ENCODE measurements at places on chromosomes 16 and 17. TPM values are rescaled to one million over a fixed set of nuclear protein-coding genes. Genes with fewer than 3 reads are reported as not detected.
A peak's percentile ranks its signal among the peaks of the same experiment; 100 is the strongest.

- no peak for DNase-seq
Observed at GRCh38 chr17:58268326-58268725, 12.4 kb downstream of the MPO start.

GRCh38 chr17:65058593-65058992 lies 2.1 kb upstream of the GNA13 start:
- DNase-seq: no peak

CCDC40 gene
- 2.0 TPM for total RNA-seq

DNA sequence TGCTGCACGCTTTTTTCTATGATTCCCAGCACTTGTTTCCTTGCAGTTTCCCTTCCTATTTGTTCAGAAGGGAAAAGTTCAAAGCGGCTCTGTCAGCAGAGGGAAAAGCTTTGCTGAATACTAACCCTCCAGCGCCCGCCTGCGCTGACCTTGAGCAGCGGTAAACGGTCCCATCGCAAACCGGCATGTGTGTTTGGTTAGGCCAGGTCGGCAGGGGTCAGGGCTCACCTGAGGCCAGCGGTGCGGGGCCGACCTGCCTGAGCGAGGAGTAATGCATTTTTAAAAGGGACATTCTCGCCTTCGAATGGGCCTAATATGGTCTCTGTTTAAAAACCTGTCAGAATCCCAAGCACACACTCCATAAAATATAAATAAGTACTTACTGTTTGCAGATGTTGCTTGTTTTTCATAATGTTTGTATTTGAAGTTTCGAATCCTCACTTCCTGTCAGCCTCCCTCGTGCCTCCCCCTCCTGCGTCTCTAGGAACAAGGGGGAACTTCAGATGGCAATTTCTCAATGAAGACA lies 110.1 kb downstream of the IRX3 start:
- no peak for DNase-seq

SLFN13 gene
- total RNA-seq: 12.5 TPM

DNA sequence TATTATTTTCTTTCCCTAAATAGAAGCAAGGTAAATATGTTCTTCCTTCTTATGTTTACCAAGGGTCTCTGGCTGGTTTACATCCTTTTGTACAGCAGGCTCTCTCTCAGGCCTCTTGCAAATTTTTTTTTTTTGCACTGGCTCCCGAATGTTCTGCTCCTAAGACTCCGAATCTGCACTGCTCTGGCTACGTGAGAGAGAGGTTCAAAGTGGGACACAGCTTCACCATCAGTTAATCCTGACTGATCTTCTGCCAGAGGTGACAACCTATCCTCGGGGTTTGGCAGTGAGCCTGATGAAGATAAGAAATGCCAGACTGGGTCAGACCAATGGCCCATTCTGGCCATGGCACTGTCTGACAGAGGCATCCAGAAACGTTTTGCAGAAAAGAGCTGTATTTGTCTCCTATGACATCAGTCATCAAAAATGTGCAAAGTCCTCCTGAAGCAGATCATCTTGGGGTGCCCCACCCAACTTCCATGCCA lies 136.9 kb downstream of the GRIN2A start:
- no peak for DNase-seq

DNA sequence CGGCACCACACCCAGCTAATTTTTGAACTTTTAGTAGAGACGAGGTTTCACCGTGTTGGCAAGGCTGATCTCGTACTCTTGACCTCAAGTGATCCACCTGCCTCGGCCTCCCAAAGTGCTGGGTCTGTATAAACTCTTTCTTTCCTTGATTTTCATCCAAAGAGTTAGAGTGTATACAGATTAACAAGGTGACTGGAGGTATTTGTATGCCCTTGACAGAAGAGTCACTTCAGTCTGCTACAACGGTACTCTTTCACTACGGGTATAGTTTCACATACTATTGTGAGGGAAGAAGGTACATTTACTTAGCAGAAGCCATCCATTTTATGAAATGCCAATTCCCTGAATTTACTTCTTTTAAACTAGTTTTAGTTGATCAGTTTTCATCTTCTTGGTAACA lies 32.5 kb downstream of the PPM1E start:
- no peak for DNase-seq

GRCh38 chr16:75971334-75971733 lies 245.0 kb upstream of the CPHXL start:
- no peak for DNase-seq

TMEM88 gene
- 6.1 TPM for total RNA-seq

DNA sequence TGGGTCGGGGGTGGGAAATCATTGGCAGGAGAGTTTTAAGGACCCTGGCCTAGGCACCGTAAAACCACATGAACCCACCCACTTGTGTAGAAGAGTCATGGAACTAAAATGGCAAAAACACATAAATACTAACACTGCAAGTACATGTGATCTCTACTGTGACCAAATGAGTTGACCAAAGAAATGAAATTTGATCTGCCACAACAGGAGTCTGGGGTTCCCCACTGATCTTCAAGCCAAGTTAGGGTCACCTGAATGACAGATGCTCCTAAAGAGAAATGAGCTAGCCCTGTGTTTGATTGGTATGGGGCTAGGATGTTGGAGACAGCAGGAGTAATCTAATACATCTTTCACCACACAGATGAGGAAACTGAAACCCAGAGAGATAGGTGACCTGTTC lies 21.5 kb upstream of the SKAP1 start:
- DNase-seq: no peak

- no peak for DNase-seq
Observed at GRCh38 chr16:22317001-22317530, 19.9 kb downstream of the POLR3E start.

- peak; percentile 90 for DNase-seq
Observed at GRCh38 chr17:64780096-64781013, 118.2 kb upstream of the SMURF2 start.

DNA sequence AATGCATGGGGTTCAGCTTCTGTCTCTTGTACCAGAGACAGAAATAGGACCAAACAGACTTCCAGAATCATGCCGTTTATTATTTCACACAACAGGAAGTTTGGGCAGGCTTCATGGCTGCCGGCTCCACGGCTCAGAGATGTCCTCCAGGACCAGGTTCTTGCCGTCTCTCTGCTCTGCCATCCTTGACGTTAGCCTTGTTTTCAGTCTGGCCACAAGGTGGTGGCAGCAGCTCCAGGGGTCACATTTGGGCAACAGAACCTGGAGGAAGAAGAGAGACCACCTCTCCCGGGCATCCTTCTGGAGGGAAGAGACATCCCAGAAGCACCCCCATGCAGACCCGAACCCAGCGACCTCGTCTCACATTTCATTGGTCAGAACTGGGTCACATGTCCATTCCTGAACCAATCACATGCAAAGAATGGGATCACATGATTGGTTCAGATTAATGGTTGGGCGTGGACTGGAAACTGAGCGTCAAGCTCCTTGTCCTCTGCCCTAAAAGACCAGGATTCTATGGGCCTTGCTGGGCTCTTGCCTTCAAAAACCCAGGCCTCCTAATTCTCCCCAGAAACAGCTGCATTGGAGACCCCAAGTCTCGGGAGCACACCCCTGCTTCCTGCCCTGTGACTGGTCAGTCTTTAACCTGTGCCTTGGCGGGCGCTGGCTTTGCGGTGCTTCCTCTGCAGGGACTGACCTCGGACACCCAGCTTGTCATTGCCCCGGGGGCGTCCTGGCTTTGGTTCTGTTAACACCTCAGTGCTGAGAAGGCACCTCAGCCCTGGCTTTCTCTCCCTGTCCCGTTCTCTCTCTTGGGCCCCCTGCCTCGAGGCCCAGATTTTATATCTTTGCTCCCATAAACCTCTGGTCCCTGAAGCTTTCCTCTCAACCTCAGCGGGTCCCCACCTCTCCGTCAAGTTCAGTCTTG lies 63.3 kb downstream of the IRF8 start:
- no peak for DNase-seq

MVD gene
- total RNA-seq: 191 TPM

DNA sequence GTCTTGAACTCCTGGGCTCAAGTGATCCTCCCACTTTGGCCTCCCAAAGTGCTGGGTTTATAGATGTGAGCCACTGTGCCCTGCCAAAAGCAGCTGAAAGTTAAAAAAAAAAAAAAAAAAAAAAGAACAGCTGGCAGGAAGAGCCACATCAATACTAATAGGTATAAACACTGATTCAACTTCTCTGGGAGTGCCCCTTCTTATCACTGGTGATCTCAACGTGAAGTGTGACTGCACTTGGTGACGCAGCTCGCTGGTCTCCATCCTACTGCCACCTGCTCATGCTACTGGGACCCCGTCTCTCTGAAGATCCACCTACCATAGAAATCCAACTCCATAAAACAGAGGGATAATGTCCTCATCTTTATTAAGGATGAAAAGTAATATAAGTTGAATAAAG lies 40.8 kb downstream of the RNF157 start:
- DNase-seq: no peak

ALOX15B gene
- 0.55 TPM for total RNA-seq

DNA sequence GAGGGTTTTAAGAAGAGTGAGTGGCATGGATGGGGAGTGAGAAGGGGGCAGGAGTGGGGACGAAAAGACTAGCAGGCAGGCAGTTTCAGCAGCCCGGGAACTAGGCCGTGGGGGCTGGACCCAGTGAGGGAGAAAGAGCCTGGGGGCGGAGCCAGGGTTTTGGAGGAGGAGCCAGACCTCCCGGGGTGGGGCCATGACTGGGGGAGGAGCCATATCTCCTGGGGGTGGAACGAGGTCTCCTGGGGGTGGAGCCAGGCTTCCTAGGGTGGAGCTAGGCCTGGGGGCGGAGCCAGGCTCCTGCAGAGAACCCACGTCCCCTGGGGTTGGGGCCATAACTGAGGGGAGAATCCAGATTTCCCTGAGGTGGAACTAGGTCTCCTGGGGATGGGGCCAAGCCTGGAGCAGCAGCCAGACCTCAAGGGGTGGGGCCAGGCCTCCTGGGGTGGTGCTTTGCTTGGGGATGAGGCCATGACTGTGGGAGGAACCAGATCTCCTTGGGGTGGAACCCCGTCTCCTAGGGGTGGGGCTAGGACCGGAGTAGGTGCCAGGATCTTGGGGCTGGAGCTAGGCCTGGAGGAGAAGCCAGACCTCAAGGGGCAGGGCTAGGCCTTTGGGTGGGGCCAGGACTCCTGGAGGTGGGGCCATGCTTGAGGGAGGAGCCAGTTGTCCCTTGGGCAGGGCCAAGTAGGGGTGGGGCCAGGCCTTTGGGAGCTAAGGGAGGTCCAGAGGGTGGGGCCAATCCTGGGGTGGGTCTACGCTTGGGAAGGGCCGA lies 41.7 kb upstream of the JPH3 start:
- peak; percentile 64 for DNase-seq

DNA sequence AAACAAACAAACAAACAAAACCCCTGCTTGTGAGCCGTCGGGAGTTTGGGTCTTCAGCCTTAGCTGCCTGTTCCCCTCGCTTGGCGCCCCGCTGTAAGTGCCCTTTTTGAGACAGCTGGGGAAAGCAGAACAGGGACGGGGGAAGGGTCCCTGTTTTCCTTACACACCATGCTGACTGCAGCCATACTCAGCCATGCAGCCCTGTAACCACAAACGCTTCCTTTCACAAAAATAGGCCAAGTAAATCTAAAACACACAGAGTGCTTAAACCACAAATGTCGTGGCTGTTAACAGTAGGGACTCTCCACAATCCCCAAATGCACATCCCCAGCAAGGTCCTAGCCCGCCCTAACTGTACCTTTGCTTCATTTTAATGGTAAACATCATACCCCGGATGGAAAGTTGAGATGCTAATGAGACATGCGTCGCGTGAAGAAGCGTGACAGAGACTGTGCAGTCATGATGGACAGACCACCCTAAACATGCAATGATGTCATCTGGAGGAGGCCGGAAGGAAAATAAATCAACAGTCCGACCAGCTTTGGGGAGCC lies 129.9 kb downstream of the MGAT5B start:
- no peak for DNase-seq

GRCh38 chr16:1865902-1866690 lies 5.9 kb downstream of the MEIOB start:
- DNase-seq: no peak

DNA sequence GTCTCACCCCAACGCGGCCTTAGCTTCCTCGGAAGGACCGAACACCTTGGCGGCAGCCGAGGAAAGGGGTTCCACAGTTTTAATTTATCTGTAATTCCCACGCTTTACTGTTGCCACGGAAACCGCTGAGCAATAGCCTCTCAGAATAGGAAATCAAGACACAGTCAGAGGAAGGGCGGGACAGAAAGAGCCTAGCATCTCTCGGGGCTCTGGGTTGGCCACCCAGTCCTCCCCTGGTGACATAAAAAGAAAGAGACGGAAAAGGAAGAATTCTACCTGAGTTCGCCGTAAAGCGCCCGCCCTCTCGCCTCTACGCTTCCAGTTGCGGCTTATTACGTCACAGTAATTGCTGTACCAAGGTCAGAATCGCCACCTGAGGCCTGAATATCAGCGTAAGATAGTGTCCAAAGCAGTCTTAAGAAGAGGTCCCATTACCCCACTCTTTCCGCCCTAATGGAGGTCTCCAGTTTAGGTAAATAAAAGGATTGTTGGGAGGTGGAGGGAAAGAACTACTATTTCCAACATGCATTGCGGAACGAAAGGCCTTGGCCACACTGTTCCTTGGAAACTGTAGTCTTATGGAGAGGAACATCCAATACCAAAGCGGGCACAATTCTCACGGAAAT lies 761 bp upstream of the NBR1 start:
- peak; percentile 95 for DNase-seq

PRDM7 gene
- not detected for total RNA-seq

DNA sequence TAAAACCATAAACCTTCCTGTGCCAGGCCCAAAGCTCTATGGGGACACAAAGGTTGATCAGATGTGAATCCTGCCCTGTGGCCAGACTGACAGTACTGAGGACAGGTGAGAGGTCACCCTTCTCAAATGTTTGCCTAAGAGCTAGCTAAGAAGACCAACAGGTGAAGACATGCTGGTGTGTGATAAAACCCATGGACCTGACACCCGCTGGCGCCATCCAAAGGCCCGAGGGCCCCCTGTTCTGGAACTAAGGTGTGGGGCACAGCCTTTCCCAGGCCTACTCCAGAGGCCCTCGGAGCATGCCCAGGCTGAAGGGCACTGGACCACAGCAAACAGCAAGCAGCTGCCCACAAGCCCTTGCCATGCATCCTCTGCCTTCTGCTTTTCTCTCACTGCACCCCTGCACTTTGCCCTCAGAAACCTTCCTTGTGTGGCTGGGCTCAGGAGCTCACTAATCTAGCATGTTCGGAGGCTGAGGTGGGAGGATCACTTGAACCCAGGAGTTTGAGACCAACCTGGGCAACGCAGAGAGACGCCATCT lies 5.2 kb upstream of the CDK3 start:
- peak; percentile 25 for DNase-seq

DNA sequence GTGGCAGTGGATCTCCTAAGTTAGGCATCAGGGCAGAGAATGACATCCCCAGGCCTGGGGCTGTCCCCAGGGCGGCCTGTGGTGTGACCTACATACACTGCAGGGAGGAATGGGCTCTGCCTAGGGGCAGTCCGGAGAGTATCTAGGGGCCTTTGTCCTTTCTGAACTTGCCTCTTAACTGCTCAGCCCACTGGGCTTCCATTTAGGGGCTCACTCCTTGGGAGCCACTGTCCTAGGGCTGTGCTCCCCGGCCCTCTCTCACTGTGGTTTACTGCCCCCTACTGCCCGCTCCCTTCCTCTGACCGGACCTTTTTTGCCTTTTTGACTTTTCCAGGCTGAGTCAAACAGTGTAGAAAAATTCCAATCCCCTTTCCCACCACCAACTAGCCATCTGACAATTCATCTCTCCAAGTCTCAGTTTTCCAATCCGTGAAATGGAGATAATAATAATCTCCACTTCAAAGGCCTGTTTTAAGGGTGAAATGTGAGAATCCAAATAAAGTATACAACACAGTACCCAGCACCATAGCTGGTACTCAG lies 66.8 kb downstream of the DNAH3 start:
- DNase-seq: peak; percentile 77

GRCh38 chr16:66304961-66305360 lies 61.5 kb upstream of the CDH5 start:
- DNase-seq: no peak

TP53TG3B gene
- not detected for total RNA-seq
